ENCODE measurements at places on chromosomes 16 and 17.

DNA sequence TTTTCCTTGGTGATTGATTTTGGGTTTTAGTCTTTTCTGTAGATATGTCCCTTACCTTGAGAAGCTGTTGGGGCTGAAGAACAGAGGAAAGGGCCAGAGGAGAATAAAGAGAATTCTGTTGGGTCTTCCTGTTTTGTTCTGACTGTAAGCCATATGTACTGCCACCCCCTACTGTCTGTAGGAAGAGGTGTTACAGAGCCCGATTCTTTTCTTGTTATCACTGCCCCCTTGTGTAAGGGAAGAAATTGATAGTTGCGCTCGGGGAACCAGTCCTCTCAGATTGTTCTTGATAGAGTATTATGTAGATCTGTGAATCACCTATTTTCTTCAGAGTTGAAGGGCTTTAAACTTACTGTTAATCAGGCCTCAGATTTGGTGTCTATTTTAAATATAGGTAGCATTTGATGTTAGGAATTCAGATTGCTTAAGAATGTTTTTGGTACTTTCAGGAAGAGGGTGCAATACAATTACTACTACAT, 2.4 kb downstream of the TANC2 start:
- no peak for DNase-seq

DNA sequence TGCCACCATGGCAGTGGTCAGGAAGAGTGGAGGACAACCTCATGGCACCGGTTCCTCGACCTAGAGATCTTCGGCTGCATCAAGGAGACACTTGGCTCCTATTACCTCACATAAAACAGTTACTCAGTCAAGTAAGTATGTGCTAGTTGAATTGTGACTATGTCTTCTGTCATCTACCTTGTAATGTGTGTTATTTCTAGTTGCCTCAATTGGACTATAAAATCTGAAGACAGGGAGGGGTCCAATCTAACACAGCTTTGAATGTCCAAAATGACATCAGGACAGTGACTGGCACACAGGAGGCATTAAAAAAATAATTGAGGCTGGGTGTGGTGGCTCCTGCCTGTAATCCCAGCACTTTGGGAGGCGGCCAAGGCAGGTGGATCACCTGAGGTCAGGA, 17.2 kb downstream of the C16orf86 start:
- no peak for DNase-seq

- DNase-seq: no peak
Observed at GRCh38 chr16:86621966-86622365, 43.6 kb downstream of the FOXL1 start.

DNA sequence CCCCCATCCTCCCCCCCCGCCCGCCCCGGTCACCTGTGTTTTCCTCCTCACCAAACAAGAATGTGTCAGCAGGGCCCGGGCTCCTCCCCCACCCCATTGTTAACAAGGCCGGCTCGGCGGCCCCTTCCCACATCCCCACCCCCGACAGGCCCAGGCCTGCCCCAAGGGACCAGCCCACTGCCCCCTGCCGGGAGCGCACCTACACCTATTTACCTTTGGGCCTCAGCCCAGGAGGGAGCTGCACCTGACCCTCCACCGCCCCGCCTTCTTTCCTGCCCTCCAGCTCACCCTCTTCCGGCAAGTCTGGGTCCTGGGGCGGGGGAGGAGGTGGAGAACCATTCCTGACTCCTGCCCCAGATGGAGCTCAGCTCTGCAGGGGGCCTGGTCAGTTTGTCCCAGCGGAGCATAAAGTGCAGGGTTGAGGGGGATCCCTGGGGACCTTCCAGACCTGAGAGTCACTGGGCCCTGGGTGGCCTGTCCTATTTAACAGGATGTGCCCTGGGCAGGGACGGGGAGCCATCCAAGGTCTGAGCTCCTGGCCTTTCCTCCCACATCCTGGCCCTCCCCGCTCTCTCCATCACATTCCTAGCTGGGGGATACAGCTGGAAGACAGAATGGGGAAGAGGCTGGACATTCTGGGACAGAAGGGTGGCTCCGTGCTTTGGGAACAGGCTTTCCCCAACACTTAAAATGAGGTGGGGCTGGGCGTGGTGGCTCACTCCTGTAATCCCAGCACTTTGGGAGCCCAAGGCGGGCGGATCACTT, 8.3 kb downstream of the FOXJ1 start:
- DNase-seq: peak; percentile 88

- DNase-seq: no peak
Observed at GRCh38 chr16:10296956-10297340, 88.9 kb upstream of the ATF7IP2 start.

DNA sequence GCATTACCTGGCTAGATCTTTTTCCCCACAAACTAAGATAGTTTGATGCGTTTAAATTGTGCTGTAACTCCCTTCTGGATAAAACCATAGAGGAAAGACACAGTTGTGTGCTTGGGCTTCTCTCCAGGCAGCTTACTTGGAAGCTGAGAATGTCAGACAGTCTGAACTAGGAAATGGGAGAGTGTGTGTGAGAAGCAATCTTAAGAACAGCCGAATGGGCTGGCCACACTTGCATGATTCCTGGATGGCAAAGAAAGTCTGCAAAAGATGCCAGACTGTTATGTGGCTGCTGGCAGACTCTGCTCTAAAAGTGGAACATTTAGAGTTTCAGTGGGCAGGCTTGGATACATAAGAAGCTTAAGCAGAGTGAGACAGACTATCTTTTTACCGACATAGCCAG, 384.3 kb upstream of the PSMD7 start:
- no peak for DNase-seq

GRCh38 chr16:20984019-20984418, 83.4 kb downstream of the LYRM1 start:
- no peak for DNase-seq

- DNase-seq: no peak
Observed at GRCh38 chr17:62725791-62726249, 82.3 kb downstream of the MARCHF10 start.

GRCh38 chr17:48021934-48022333, 15.7 kb downstream of the COPZ2 start:
- no peak for DNase-seq

DNA sequence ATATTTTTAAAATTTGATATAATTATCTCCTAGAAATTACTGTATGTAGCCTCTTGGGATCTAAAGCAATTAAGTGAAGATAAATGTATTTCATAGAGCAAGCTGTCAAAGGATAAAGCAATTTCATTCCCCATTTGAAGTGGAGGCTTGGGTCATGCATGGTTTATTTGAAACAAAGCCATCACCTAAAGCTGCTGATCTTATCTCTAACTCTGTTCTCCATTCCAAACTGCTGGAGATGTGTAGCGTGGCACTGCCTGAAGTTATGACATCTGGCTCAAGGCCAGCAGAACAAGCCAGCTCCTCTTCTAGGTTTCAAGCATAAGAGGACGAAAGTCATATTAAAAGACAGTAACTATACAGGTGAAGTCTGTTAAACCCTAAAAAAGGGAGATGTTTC, 83.9 kb downstream of the HIC1 start:
- DNase-seq: no peak

GRCh38 chr17:31573861-31574260, 182.4 kb downstream of the RAB11FIP4 start:
- no peak for DNase-seq

DNA sequence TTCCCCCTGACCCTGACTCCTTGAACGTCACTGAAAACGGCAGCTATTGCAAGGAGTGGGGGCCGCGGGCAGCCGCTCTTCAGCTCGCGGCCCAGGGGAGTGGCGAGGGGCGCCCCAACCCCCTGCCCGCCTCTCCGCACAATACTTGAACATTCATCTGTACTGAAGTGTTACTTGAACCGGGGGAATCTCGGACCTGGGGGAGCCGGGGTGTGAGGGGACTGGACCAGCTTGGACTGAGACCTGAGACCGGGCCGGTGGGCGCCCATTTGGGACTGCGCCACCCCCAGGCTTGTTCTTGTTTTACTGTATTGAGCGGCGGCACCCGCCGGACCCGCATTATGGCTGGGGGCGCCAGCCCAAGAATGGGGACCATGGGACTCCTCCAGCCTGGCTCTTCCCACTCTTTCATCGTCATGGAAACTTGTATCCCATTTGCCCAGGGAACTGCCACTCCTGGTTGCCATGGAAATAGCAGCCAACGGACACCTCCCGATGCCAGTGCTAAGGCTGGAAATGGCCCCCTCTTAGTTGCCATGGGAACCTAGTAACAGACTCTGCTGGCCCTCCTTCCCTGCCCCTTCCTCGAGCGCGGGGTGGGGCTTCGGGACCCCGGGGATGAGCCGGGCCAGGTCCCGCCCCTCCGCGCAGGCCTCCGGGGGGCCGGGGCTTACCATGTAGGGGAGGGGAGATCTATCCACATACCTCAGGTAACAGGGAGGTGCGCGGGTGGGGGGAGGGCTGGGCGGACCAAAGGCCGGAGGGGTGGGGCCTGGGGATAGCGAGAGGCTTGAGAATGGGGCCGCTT, 805 bp upstream of the ORAI3 start:
- DNase-seq: peak; percentile 87

DNA sequence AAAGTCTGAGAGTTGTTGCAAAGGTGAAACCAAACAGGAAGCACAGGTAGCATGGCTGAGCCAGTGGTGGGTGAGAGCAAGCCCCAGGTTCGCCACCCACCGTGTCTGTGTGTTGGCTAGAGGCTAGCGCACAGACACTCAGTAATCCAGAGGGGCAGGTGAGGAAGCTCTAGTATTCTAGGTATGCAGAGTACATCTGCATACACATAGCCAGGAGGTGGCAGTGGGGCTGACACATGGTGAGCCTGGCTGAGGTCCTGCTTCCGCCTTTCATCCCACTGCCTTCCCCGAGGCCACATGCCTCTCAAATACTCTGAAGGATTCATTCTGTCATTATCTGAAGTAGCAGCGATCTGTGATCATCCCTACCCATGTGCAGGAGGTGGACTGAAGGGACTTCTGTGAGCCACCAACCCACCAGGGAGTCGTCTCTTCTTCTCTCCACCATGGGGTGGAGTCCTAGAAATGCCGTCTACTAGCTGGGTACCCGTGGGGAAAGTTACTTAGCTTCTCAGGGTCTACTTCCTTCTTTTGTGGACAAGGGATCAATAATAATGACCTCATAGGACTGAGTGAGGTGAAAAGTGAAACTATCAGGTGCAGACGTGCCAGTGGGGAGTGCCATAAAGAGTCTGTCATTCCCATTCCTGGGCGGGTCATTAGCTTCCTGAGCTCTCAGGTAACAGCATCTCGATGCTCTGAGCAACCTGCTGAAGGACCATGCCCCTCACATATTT, 36.0 kb upstream of the ICAM2 start:
- DNase-seq: no peak

- no peak for DNase-seq
Observed at GRCh38 chr16:10817963-10818941, at the start of gene TVP23A. Gene TVP23A (minus strand): TSS chr16:10818794. CDS start chr16:10818493, 301 bp downstream.

DNA sequence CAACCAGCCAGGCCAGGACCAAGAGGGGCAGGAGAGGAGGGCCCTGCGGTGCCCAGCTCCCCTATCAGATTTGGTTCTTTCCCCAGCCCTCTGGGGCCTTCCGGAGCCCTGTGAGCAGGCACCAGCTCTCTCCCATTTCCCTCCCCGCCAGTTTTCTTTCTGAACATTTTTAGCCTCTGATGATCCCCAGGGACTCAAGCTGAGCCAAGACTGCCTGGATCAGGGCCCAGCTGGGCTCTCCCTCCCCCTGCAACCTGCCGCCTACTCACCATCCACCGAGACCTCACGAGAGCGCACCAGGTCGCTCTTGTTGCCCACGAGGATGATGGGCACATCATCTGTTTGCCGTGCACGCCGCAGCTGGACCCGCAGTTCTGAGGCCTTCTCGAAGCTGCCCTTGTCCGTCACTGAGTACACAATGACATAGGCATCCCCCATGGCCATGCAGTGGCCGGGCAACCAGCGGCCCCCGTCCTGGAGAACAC, 2.0 kb downstream of the RRAD start:
- DNase-seq: no peak

- no peak for DNase-seq
Observed at GRCh38 chr16:28069971-28070794, 6.7 kb upstream of the GSG1L start.

DNA sequence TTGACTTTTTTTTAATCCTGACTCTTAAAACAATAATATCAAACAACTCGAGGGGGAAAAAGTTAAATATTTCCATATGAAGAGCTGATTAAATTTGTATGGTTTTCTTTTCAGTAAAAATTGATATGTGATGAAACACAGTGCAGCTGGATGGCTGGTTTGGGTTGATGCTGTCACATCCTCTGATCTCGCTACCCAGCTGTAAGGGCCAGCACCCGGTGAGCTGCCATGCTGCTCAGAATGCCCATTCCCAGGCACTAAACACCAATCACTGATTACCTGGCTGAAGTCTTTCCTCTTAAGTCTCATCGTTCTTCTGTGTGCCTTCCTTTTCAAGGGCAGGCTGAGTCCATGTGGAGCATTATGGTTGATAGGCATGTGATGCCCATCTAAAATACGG, 234.3 kb downstream of the IRX3 start:
- DNase-seq: no peak

GRCh38 chr17:80843741-80844156, 147.9 kb upstream of the CHMP6 start:
- peak; percentile 46 for DNase-seq

DNA sequence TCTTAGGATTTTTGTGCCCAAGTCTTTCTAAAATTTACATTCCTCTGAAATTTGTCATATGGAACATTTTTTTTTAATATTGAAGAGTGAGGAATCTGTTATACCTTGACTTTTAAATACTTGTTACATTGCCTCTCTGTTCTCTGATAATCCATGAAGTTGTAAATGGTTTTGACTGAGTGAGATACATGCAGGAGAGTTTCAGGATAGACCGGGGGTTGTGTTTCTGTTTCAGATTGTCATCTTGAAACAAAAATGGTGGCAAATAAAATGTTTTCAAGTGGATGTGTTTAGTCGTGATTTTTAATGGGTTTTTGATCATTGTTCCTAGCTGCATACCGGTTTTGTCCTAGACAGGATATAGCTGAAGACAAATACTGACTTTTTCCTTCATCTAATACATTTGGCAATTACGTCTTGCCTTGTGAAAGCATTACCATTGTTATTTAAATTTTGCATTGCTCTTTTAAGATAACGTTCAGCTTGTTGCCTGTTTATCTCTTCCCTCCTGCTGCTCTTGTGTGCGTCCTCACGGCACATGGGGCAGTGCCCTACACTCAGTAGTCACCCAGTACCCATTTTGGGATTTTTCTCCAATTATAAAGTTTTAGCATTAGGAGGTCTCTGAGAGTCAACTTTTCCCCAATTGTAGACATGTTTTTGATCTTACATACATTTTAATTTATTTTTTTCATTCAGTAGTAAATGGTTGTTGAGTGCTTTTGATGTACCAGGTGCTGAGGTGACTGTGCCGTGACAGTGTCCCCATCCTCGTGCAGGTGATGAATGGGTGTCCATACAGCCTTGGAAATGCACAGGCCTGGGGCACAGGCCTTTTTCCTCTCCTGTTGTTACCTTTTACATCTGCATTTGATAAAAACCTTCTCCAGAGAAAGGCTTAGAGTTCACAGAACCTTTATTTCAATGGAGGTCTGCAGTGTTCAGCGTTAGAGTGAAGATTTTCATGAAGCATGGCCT, 169.9 kb downstream of the MSI2 start:
- DNase-seq: no peak

- no peak for DNase-seq
Observed at GRCh38 chr16:25838724-25839186, 147.0 kb downstream of the HS3ST4 start.

DNA sequence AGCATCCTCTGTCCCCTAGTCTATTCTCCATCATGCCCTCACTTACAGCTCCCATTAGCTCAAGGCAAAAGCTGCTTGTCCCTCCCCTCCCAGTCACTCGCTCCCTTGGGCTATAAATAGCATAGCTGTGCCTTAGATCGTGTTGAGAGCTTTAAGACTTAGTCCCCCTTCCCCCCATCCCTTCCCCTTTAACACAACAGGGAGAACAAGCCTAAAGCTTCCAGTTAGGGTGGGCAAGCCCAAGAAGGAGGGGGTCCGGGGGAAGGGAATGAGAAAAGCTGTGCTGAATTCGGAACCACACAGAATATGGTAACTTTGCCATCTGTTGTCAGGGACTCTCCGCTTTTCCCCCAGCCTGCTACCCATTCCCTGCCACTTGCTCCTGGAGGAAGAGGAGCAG, 4.9 kb upstream of the HIGD1B start:
- DNase-seq: no peak

Data from upper lobe of right lung (tissue), 1 donor.